ENCODE measurements at places on chromosomes 3 and 15.

GRCh38 chr3:131630097-131630496 lies 127.3 kb upstream of the MRPL3 start:
- DNase-seq: no peak

GRCh38 chr3:170866499-170866898 lies 3.5 kb downstream of the RPL22L1 start:
- no peak for DNase-seq

DNA sequence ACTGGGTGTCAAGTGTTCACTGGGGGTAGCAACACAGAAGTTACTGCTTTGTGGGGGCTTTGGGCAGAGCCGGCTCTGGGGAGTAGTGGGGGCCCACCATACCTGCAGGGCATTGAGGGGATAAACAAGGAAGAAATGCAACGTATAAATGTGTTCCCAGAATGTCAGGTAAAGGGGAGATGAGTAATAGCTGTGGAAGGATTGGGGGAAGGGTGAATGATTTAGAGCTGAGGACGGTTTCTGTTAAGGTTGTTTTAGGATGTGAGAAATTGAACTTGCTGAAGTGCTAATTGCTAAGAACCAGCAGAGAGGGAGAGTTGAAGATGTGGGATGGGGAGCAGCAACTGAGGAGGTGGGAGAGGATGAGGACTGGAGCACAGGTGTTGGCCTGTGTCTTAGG lies 10.7 kb downstream of the SCG5 start:
- DNase-seq: no peak

- no peak for DNase-seq
Measured at GRCh38 chr3:30241721-30242120, 364.7 kb upstream of the TGFBR2 start.

- no peak for DNase-seq
Measured at GRCh38 chr3:149339931-149340309, 6.5 kb upstream of the TM4SF18 start.

DNA sequence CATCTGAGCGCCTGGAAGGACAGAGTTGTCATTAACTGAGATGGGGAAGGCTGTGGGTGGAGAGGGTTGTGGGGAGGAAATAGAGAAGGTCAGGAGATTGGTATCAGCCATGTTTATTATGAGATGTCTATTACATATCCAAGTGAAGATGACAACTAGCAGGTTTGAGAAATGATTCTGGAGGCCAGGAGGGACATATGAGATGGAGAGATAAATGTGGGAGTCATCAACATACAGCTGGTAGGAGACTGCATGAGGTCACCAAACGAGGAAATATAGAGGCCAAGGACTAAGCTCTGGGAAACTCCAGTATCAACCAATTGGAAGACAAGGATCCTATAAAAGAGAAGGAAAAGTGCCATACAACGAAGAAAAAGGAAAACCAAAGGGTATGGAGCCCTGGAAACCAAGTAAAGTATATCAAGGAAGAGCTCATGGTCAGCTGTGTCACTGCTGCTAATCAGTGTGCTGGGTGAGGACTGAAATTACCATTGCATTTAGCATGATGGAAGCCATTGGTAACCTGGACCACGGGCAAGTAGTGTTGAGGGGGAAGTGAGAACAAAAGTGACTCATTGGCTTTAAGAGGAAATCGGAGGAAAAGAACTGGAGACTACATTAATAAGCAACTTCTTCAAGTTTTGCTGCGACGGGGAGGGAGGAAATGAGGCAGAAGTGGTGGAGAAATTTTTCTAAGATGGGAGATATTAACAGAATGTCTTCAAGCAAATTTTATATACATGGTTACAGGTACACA lies 14.0 kb upstream of the UACA start:
- no peak for DNase-seq

GRCh38 chr3:67437090-67437489 lies 217.3 kb downstream of the SUCLG2 start:
- DNase-seq: no peak

DNA sequence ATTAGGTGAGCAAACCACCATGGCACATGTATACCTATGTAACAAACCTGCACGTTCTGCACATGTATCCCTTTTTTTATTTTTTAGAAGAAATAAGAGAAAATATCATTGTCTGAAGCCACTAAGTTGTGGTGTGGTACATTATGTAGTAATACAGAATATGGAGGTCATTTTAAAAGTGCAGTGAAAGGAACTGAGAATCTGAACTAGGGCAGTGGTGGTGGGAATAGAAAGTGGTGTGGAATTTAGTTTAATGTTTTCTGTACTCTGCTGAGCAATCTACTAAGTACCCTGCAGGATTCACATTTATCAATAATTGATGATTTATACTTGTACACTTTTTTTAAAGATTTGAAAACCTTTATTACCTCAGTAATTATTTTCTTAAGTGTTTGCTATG lies 283.5 kb downstream of the CHL1 start:
- DNase-seq: no peak

DNA sequence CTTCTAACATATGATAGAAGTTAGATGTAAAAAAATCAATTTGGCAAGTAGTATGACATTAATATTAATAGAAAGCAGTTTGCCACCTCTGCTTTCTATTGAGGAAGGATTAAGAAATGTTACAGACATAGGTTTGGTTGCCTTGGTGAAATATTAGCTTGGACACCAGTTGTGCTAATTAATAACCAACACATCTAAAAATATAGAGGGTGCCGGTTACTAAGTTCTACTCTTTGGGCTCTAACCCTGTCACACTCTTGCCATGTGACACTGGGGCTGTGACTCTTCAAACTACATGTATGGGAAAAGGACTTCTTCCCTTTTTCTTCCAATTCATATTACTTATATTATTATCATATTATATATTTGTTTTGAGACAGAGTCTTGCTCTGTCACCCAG lies 64.4 kb downstream of the TRIM71 start:
- no peak for DNase-seq

DNA sequence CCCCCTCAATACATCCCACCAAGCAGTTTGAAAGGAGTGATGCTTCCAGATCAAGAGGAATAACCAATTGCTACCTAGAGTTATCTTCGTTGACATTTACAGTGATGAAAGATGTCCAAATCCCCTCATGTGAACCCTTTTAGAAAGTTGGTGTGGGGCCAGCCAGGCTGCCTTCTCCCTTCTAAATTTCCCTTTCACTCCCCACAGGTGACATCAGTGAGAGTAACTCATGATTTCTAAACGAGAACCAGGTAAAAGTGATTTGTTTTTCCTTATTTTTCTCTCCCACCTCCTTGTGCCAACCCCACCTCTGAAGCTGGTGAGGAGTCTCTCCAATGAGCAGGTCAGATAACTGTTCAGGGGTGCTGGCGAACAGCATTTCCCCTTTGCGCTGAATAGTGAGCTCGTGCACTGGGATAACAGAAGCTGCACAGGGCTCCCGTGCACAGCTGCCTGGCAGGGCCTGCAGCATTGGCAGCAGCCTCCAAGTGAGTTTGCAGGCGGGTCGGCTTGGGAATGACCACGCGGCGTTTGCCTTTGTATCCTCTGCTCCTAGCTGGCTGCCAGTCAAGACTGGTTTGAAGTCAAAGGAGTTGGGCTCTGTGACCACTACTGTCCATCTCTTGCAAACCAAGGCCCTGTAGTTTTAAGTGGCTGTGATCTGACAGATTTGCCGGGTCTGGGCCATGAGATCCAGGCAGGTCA lies 70.2 kb upstream of the CORO2B start:
- DNase-seq: no peak

- DNase-seq: no peak
Measured at GRCh38 chr15:44145495-44145894, 49.6 kb downstream of the FRMD5 start.

DNA sequence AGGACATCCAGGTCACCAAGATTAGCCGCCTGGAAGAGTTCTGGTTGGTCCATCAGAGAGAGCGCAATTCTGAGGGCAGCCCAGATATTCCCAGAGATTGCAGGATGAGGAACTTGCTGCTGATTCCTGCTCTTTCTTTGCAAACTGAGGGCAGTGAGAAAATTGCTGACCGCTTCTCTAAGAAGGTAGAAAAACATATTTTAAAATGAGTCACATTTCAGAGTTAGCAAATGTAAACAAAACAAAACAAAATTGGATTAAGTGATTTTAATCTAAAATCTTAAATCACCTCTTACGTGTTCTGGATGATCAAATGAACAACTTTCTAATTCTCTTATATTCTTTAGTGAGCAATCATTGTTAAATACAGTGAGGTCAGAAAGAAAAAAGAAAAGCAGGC lies 149.0 kb downstream of the USP13 start:
- DNase-seq: no peak

Measured in left renal pelvis (tissue), 4 donors.